ENCODE measurements at places on chromosomes 1 and 21.

GRCh38 chr1:160085686-160086455 is 4.5 kb downstream of the KCNJ9 start:
- peak; percentile 78 for DNase-seq

GRCh38 chr1:30604801-30605440 is 118.5 kb downstream of the MATN1 start:
- DNase-seq, result no peak

GRCh38 chr1:228980232-228980937 is 245.1 kb downstream of the RHOU start:
- no peak for DNase-seq

DNA sequence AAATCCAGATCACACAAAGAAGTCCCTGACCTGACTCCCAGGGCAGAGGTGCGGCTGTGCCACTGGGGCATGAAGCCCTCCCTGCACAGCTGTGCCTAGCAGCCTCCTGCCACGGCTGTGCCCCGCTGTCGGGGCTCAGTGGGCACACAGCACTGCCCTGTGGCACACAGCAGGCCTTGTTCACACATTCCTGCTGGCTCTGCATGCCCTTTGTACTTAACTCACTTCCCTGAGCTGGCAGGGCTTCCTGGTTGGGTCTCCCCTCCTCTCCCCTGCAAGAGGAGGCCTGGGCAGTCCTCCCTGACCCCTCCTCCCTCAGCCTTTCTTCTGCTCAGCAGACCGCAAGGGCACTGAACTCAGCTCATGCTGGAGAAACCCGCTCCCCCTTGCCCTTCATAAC is 14.8 kb downstream of the LHX4 start:
- no peak for DNase-seq

- DNase-seq, result no peak
Measured at GRCh38 chr1:33443080-33443704, 12.3 kb upstream of the PHC2 start.

DNA sequence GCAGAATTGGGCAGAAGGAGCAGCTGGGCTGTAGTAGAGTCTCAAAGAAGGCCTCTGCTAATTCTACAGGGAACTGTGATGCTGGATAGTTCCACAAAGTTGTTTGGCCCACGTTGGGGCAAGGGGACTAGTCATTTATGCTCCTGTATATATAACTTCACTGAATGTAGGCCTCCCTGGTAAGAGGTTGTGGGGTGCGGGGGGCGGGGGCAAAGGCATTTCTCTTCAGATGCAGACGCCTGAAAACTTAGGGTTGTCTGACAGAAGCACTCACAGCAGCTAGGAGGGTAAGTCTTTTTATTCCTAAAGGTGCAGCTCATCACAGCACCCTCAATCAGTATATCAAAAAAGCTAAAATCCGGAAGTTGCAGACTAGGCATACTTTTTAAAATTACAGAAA is 38.5 kb upstream of the DENND1B start:
- no peak for DNase-seq

- DNase-seq, result no peak
Measured at GRCh38 chr1:24984300-24984699, 54.2 kb upstream of the RUNX3 start.

GRCh38 chr1:229368347-229368746 is 25.5 kb upstream of the CCSAP start:
- no peak for DNase-seq

GRCh38 chr1:6490181-6491080 is 1.0 kb downstream of the PLEKHG5 start:
- DNase-seq, result no peak

- DNase-seq, result no peak
Measured at GRCh38 chr1:208088319-208088718, 155.9 kb downstream of the PLXNA2 start.

- no peak for DNase-seq
Measured at GRCh38 chr1:229768232-229768631, 142.2 kb downstream of the URB2 start.

DNA sequence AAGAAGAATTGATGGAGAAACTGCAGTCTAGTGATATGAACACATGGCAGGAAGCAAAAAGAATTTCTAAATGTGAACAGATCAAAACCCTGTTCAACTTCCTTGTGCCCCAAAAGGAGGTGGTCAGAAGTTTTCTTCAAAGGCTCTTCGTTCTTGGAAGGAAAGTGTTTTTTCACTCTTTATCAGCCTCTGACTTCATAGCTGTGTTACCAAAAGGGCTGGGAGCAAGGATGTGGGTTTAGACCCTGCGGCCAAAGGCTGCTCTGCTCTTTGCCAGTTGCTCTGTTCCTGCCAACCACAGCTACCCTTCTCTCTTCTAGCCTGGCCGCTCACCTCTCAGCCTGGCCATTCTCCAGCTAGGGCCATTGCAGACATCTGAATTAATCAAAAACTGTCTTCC is 53.8 kb downstream of the PTGER3 start:
- DNase-seq, result no peak

DNA sequence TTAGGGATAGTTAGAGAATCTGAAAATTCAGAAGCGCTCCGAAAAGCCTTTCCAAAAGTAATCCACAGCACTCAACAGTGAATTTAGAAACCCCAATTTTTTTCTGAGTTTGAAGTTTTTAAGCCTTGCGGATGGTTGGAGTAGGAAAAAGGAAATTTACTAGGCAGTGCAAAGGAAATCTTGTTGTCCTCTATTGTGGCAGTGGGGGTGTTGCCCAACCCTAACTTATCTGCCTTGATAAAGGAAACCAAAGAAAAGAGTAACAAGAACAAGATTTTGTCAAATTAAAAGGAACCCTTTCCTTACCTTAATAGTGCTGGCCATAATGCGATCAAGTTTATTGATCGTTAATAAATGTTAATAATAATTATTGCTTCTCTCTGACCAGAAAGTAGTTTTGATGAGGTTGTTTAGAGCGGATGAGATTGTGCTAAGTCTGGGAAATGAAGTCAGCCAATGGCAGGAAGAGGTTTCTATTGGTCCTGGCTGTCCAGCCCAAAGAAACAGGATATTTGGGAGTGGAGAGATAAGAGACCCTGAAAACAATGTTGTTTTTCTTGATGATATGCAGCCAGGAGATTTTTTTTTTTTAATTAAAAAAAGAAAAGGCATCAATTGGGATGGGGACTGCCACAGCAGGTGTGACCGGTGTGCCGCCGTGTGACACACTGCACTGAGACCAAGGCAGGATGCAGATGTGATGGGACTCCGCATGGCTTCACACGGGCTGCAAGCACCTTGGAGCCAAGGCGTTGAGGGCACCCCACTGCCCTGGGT is at the start of gene ERG:
Gene ERG (minus strand): TSS at position 421 of the 777 bp plus-strand sequence. CDS start 97 bp downstream, at position 324.
- DNase-seq, result no peak

GRCh38 chr1:55886856-55887712 is 671.9 kb upstream of the USP24 start:
- no peak for DNase-seq

DNA sequence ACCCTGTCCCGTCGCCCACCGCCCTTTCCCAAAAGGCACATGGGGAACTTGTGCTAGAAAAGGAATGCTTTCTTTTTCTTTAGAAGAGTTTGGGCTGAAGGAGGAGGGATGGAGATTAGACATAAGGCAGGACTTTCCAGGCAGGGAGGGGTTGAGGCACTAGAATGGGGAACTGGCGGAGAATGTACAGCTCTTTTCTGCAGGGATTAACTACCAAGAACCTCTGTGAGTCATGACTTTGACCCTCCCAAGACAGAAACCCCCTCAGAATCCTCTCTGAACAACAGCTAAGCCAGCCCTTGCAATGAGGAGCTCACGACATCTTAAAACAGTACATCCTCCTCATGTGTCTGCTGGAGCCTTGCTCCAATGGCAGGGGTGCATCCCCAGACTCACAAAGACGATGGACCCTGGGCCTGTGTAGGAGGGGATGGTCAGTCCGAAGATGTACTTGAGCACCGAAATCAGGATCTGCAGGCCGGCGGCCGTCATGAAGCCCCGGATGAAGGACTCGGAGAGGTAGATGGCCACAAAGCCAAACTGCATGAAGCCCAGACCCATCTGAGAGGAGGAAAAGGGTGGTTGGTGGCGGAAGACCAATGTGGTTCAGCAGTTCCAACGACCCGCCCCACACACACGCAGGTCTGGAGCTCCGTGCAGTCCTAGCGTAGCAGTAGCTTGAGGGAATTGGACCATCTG is 13.6 kb downstream of the SLC26A9 start:
- DNase-seq, result no peak

DNA sequence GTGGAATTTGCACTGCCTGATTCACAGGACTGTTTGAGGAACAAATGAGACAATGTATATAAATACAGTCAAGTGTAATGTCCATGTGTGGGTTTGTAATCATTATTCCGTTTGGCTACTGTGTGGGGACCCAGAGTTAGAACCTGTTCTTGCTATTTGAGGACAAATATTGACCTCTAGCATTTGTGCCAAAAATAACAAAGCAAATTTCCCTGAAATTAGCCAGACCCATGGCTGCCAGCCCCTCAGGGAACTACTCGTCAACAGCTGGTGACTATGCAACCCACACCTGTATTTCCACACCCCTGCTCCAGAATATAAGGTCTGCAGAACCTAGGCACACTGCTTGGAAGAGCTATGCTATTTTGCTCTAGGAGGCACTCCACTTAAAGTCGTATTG is 70.7 kb downstream of the KCNJ6 start:
- no peak for DNase-seq

DNA sequence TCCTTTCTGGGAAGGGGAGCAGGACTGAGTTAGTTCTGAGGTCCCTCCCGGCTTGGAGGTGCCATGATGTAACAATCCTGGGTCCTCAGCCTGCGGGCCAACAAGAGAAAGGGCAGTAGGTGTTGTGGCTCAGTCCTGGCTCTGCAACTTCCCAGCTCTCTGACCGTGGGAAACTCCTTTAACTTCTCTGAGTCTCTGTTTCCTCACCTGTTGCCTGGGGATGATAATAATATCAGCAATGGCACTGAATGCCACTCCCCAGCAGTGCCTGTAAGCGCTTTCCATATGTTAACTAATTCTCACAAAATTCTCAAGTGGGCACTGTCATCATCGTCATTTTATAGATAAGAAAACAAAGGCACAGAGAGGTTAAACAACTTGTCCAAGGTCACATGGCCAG is 2.3 kb downstream of the PADI3 start:
- DNase-seq, result no peak

GRCh38 chr1:42167611-42168390 is 3.3 kb upstream of the GUCA2A start:
- DNase-seq, result no peak

DNA sequence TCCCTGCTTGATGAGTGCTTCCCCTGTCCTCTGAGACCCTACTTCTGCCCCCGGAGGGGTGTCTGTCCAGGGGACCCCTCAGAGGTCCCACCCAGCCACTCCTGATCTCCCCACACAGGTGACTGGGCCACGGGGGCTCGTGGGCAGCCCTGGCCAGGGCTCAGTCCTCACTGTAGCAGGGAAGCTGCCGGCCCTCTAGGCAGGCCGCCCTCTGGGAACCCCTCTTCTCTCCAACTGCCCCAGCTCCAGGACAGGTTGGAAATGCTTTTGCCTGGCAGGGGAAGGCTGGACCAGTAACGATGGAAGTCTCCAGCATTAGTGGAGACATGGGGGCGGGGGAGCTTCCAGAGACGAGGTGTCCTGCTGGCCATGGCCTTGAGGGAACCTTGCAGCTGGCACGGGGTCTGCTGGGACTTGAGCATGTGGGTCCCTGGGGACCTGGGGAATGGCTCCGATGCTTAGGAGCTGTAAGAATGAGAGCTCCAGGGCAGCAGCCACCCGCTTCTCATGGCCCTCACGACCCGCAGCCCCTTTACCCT is 3.1 kb upstream of the FNDC10 start:
- DNase-seq, result no peak

GRCh38 chr1:209768354-209768774 is 12.5 kb downstream of the TRAF3IP3 start:
- DNase-seq, result peak; percentile 67

DNA sequence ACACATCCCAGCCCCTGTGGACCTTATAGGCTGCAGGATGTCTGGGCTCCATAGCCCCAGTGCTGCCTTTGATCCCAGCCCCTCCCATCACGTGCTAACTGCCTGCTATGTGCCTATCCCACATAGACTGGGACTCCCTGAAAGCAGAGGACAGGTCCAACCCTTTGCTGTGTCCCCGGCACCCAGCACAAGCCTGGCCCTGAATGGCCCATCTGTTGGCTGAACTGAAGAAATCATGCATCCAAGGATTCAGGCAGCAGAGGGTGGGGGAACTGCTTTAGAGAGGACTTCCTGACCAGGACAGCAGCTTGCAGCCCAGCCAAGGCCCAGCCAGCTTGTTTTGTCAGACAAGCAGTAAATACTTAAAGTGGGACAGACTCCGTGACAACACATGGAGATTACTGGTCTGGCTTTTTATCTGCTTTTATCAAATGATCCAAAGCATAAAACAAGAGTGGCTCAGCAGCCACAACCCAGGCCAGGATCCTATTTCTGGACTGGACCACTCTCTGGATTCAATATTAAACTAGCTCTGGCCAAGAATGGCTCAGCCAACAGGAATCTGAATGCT is 69.3 kb downstream of the GLIS1 start:
- DNase-seq, result no peak

- no peak for DNase-seq
Measured at GRCh38 chr1:24724345-24725208, 20.7 kb upstream of the CLIC4 start.

Measured in stimulated activated CD4-positive, alpha-beta T cell treated with anti-CD3 and anti-CD28 coated beads, Interleukin-12 subunit alpha, Interleukin-12 subunit beta, amount 100 ng/mL, for 24 hours (primary cell).